ENCODE measurements at places on chromosomes 16 and 17.
A peak's percentile ranks its signal among the peaks of the same experiment; 100 is the strongest.

- no peak for DNase-seq
Observed at GRCh38 chr16:66544016-66544757, 5.7 kb downstream of the TK2 start.

DNA sequence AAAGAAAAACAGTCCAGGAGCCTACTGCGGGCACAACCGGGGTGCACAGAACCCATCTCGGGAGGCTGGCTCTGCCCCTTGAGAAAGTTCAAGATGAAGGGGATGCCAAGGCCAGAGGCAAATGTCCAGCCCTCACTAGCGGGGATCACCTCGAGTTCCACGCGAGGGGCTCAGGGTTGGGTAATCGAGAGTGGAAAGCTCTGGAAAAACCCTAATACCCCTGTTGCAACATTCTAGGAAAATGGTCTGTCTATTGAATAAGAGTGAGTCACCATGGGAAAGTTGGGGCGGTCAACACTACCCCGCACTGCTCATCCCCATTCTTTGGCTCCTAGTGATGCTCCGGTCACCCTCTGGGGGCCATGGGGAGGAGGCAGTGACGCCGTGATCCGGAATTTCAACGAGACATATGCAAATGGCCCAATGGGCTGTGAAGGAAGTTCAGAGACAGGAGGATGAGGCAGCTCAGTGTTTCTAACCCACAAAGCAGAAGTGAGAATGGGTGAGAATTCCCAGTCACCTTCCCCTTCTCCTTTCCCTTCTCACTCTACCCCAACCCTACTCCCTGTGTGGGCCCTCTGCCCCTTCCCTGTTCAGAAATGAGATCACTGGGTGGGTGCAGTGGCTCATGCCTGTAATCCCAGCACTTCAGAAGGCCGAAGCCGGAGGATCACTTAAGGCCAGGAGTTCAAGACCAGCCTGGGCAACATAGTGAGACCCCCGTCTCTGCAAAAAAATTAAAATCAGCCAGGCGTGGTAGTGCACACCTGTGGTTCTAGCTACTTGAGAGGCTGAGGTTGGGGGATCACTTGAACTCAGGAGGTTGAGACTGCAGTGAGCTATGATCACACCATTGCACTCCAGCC is 22.4 kb downstream of the SOCS3 start:
- no peak for DNase-seq

DNA sequence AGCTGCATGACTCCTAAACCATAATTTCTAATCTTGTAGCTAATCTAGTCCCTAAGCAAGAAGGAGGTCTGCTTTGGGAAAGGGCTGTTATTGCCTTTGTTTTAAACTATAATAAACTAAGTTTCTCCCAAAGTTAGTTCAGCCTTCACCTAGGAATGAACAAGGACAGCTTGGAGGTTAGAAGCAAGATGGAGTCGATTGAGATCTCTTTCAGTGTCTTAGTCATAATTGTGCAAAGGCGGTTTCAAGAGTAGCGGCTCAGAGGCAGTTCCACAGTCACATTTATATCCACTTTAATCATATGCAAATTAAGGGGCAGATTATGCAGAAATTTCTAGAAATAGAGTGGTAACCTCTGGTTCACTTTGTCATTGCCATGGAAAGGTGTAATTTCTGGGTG is 17.4 kb downstream of the DRC7 start:
- DNase-seq: peak; percentile 69

GRCh38 chr16:75087375-75087979 is 29.1 kb downstream of the LDHD start:
- DNase-seq: peak; percentile 97

DNA sequence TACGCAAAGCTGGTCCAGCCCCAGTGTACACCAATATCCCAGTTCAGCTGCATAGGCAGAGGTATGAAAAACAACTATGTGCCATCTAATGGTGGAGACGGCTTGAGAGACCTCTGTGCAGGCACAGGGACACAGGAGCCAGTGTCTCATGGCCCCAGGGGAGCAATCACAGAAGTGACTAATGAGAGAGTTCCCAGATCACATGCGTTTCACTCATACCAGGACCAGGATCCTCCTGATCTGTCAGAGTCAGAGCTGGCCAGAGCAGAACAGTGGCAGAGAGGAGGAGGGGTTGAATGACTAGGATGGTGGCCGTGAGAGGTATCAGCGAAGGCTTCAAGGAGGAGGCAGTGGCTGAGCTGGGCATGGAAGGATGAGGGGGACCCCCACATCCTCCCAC is 41.1 kb downstream of the TMEM132E start:
- DNase-seq: no peak

GRCh38 chr17:7781429-7781828 is 52.6 kb upstream of the KDM6B start:
- no peak for DNase-seq

DNA sequence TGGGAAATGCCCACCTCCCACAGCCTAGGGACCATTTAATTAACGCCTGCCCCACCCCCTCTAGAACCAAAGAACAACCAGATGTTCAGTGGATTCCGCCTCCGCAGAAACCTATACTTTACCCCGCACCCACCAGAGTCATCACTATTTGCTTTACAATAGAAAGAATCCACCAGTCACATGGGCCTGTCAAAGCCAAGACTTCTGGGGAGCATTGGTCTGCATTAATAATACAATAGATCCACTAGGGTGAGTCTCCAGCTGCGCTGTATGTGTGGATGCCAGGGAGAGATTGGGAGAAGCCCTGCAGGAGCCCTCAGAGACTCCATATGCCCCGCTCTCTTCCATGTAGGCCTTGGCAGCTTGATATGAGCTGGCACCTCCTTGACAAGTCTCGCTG is 31.3 kb downstream of the CLEC19A start:
- DNase-seq: no peak

DNA sequence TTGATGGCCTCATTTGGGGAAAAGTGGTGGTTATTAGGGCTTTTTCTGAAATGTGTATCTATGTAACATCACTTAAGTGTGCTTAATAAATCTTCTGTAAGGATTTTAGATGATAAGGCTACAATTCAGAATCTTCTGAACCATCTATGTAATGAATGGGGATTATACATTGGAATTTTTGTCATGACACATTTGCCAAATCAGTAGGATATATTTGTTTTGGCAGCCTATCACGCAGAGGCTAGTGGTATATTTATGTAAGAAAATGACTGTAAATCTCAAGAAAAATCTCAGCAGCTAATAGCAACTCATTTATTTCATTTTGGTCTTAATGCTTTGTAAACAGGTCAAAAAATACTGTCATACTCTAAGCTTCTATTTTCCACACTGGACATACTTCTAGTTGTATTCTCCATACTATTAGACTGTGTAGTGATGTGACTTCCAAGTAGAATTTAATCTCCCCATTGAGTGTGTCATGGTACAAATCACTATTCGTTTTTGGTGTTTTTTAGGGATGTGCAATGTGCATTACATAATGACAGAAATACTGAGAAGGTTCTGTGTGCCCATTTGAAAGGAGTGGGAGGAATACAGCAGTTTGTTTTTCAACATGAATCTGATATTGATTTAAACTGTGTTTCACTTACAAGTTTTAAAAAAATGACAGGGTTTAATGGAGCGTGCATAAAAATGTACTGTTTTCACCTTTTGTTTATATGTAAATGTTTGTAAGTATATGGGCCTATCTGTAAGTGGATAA is 29.2 kb downstream of the CLUH start:
- no peak for DNase-seq

DNA sequence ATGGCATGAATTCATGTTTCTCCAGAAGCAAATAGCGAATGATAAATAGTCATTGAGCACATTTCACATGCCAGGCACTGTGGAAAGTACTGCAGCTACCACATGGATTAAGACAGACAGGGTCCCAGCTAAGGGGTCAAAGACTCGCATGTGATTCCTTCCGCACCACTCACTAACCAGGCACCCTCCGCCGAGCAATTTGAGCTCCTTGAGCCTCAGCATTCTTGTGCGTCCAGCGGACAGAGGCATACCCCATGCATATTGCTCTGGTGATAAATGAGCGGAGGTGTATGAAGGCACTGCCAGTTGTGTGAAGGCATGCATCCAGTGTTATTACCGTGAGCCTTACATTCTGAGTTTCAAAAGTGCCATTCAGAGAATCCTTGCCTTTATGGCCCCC is 358.7 kb downstream of the HS3ST4 start:
- no peak for DNase-seq

DNA sequence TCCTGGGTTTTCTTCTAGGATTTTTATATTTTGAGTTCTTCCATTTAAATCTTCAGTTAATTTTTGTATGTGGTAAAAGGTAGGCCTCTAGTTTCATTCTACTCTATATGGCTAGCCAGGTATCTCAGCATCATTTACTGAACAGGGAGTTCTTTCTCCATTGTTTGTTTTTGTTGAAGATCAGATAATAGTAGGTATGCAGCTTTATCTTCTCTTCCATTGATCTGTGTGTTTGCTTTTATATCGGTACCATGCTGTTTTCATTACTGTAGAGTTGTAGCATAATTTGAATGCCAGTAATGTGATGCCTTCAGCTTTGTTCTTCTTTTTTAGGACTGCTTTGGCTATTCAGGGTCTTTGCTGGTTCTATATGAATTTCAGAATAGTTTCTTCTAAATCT is 77.3 kb downstream of the USP22 start:
- DNase-seq: no peak

DNA sequence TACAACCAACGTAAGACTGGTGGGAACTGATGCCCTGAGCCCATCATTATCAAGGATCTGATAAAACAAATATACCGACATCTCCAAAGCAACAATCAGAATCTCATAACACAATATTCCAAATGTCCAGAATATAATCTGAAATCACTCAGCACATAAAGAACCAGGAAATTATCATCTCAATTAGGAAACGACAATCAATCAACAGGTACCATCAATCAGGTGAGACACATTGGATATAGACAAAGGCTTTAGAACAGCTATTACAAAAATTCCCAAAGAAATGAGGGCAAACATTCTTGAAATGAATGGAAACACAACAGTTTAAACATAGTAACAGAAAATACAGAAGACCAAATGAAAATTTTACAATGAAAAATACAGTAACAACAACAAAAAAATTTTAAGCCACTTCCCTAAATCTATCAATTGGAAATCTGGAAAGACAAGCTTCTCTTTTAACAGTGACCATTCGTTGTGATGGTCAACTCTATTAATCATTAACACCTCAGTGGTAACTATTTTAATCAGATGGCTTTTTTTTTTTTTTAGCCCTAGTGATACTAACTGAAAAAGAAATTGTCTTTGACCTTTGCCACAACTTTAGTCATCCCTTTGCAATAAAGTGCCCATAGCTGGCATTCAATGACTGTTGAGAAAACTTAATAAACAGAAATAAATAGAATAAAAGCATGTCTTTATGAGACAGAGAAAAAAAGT is 70.4 kb downstream of the USP32 start:
- DNase-seq: no peak

GRCh38 chr17:56985371-56986162 is 7.6 kb downstream of the SCPEP1 start:
- DNase-seq: no peak

DNA sequence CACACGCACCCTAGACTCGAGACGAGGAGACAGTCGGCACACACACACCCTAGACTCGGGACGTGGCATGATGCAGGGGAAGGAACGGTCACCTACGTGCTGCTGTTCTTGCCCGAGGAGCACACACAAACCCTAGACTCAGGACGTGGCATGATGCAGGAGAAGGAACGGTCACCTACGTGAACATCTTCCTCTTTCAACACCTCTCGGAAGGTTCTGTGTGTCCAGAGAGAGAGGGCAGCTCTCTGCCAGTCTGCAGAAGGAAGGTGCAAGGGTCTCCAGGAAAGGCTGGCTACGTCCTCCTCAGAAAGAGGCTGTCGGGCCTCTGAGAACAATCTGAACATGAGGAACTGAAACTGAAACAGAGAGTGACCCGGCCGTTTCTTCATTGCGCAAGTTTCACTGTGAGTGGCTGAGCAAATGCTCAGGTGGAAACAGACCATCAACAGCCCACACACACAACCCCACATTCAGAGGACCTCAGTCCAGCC is 43.4 kb downstream of the ZNF276 start:
- no peak for DNase-seq

DNA sequence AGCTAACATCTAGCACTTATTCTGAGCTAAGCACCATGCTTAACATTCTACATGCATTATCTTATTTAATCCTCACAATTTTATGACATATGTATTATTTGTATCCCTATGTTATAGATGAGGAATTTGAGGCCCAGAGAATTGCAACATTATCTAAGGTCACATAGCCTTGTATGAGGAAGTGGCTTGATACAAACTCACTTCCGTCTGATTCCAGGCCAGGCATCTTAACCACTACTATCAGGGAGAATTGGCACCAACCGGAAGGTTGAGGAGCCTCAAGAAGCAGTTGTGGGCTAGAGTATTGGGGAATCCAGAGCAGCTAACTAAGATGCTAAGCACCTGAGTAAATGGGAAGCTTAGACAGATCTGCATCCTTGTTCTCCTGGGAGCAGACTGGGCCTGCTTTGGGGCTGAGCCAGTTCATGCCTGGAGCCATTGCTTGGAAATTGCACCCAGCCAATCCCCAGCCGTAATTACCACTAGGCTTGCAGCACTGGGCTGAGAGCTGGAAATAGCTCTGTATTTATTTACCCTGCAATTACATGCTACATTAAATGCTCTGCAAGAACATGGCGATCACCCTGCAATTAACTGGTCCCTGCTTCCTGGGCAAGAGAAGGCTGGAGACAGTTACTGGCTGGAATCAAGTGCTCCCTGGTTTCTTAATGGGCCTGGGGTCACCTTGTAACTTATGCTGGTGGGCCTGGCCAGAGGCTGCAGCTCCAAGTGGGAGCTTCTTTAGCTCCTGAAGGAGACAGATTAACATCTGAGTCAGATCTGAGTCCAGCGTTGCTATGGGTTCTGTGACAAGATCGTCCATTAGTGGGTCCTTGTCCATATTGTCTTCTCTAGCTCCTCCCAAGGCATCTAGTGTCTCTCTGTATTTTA is 273.1 kb upstream of the CCL2 start:
- DNase-seq: no peak

DNA sequence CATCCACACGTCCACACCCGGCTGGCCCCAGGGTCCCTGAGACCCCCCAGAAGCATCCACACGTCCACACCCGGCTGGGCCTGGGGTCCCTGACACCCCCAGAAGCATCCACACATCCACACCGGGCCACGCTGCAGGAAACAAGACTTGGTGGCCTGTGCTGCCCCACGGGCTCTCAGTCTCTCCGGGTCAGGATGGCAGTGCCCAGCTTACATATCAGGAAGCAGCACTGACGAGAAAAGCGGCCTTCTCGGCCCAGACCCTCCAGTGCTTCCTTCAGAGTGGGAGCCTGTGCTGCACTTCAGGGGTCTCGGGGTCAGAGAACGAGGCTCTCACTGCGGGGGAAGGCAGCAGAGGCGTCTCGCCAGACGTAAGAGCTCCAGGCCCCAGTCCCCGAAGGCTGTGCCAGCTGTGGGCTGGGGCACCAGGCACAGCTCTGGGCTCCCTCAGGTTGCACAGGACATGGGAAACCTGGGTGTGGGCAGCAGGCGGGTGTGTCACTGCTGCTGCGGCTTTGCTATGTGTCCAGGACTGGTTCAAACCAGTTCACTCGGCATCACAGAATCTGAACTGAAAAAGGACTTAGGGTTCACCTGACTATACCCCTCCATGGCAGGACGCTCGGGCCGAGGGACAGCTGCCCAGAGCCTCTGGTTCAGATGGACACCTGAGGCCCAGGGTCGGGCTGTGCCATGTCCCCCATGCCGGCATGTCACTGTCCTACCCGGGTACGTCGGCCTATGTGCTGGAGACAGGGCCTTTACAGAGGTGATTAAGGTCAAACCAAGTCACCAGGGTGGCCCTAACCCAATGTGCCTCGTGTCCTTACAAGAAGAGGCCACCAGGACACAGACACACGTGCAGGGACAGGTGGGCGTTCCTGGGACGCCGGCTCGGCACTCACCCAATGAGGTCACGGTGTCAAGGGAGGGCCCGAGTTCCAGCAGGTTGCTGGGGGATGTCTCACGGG is 40.2 kb upstream of the CHMP6 start:
- no peak for DNase-seq
